NB4 (cell line): ENCODE measurements at places on chromosomes 16 and 17.

DNA sequence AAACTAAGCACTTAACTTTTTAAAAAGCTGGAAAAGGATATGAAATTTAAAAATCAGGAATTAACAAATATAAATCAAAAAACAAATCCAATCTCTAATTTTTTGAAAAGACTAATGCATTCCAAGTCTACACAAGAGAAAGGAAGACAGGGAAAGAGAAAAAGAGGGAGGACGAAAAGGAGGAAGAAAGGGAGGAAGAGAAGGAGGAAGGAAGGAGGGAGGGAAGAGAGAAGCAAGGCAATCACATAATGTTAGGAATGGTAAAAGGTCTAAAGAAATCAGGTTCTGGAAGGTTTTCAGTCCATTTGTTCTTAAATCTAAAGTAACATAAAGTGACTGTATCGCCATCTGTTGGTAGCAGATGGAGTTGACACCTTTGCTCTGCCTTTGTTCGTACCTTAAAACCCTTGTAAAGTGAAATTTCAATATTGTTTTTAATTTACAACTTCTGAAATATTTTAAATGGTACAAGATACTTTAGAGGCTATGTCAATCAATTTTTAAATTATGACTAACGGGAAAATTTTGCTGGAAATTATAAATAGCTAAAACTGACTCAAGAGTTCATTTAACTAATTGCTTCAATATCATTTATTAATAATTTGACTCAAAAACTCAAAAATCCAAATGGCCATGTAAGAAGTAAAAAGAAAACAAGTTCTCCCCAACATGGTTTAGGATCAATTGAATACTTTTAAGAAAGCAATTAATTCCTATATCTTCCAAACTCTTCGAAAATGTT is 20.4 kb upstream of the CDYL2 start:
- peak; percentile 63 for DNase-seq

GRCh38 chr16:1903845-1904840 is 14.1 kb downstream of the HS3ST6 start:
- no peak for DNase-seq

- DNase-seq, result no peak
These were observed 26.0 kb downstream of the SMARCE1 start for GRCh38 chr17:40621578-40621977.

DNA sequence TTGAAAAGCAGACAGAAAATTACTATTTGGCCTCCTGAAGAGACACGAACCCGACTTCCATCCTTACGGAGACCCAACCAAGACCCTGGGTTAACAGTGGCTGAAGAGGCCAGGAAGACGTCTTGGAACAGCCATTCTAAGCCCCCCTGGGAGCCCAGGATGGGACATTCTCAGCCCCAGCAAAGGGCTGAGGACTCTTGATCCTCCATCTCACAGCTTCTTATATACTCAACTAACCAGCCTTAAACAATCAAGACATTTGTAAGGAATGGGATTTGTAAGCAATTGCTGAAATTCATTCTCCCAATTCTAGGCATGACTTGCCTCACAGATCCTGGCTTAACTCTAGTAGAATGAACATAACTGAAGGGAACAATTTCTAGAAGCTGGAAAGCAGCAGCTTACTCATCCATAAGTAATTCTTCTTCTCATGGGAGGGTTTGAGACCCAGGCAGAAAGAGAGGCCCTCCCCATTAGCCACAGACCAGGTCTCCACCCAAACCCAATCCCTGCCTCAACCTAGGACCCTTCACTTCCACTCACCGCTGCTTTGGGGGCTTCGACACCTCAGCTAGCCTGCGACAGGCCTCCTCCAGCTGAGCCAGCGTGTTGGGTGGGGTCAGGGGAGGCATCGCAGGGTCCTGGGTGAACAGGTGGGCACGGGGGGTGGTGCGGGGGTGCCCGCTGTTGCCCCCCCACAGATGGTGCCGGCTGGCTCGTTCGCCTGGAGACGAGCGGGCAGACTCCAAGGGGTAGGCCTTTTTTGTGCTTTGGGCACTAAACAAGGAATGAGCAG is 25.5 kb downstream of the AXIN2 start:
- no peak for DNase-seq

GRCh38 chr16:30443631-30444030 is 2.0 kb downstream of the SEPHS2 start:
- no peak for DNase-seq

DNA sequence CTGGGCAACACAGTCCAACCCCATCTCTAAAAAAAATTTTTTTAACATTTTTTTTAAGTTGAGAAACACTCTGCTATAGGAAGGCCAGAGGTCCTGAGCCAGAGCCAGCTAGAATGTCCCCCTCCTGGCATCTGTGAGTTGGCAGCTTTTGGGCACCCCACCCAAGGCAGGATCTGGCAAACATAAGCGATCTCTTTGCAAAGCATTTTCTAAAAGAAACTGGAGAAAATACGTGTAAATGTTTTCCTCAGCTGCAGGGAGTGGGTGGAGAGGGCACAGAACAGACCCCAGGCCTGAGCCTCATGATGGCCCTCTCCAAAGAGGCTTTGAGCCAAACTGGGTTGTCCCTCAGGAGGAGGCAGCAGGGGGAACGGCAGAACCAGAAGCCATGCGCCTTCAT is 11.7 kb downstream of the CAVIN1 start:
- DNase-seq, result no peak

DNA sequence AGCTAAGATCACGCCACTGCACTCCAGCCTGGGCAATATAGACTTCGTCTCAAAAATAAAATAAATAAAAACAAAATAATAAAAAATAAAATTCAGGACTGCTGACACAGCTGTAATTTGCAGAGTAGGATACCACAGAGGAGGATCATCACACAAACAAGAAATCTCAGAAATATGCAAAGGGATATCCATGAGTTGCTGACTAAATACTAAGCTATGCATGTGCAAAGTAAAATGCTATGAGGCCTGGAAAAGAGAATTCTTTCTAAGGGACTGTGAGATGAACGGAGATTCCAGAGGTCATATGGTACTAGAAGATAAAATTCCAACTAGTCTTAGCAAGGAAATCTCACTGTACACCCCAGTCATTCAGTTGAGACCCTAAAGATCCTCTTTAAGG is 74.8 kb downstream of the SLC39A11 start:
- no peak for DNase-seq

DNA sequence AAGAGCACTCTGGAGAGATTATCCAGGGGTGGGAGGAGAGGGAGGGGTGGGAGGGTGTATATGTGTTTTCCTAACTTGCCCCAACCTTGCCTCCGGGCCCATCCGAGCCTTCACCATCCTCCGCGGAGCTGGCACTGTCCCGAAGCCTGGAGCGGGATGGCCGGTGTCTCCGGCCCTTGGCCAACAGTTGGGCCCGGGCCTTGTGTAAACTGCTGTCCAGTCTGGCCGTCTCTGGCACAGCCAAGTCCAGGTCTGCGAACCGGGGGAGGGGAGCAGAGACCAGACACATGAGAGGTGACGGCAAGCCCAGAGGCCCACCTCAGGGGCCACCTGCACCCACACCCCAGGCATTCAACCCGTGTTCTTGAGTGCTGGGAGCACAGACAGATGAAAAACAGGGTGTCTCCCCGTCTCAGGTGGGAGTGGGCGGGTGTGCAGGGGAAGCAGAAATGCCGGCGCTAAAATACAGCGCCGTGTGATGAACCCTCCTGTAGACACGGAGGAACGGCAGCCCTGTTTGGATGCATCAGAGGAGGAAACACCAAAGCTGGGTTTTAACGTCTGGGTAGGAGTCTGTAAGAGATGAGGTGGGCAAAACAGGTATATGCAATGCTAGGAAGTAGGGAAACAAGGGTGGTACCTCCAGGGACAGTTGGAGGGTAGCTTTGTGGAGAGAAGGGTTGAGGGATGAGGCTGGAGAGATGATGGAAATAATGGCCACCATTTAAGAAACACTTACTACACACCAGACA is 11.7 kb downstream of the SAMD14 start:
- DNase-seq, result no peak

- no peak for DNase-seq
These were observed 62.9 kb downstream of the ADCY9 start for GRCh38 chr16:4053301-4053845.
